ENCODE measurements at places on chromosomes 13 and 19.

DNA sequence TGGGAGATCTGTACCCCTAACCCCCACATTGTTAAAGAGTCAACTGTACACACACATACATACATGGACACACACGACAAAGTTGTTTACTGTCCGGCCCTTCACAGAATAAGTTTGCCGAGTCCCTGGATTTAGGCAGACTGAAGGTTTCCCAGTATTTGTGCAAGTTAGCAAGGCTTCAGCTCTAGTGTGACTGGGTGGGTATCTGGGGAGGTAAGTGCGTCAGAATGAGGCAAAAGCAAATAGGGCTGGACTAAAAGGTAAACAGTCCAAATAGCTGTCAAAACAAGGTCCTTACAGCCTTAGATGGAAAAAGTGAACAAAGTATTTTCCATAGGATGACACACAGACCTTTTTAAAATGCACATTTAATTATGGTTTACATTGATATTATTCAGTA is 228.4 kb upstream of the UFM1 start:
- DNase-seq, result no peak

DNA sequence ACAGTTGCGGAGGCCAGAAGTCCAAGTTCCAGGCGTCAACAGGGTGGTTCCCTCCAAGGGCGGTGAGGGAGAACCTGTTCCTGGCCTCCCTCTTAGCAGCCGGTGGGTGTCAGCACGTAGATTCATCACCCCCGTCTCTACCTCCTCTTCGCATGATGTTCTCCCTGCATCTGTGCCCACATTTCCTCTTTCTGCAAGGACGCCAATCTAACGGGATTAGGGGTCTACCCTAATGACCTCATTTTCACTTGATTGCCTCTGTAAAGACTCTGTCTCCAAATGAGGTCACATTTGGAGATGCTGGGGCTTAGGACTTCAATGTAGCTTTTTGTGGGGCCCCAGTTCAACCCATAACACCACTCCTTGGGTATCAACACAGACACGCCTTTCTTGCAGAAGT is 38.5 kb downstream of the DPF1 start:
- no peak for DNase-seq

DNA sequence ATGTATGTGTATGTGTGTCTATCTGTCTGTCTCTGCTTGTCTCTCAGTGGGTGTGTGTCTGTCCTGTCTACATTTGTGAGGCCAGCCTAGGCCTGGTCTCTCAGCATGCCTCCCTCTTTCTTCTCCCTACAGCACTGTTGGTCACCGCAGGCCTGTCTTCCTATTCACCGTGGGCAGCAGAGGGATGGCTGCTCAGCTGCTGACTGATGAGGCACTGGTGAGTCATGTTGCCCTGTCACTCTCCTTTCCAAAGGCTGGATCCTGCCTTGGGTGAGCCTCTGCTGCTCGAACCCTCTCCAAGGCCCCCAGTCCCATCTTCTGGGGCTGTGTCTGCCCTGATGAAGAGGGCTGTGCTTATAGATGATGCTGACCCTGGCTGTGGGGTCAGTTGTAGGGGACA is 6.3 kb downstream of the ZNF71 start:
- DNase-seq, result no peak

DNA sequence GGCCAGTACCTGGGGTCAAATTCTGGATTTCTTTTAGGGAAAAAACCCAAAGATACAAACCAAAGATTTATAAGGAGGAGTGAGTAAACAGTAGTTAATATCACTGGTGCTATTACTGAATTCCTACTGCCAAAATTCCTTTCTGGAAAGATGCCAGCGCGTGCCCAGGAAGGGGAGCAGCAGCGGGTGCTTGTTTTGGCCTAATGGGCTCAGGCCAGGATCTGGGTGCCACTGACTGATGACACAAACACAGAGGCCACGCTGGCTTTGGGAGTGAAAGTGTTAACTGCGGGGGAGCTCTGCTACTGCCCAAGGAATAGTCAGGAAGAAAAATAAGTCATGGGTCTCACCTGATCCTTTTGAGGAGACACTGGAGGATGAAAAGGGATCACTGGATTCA is 61.2 kb downstream of the KLF2 start:
- no peak for DNase-seq

GRCh38 chr13:107886118-107886517 is 329.2 kb downstream of the LIG4 start:
- DNase-seq, result no peak

DNA sequence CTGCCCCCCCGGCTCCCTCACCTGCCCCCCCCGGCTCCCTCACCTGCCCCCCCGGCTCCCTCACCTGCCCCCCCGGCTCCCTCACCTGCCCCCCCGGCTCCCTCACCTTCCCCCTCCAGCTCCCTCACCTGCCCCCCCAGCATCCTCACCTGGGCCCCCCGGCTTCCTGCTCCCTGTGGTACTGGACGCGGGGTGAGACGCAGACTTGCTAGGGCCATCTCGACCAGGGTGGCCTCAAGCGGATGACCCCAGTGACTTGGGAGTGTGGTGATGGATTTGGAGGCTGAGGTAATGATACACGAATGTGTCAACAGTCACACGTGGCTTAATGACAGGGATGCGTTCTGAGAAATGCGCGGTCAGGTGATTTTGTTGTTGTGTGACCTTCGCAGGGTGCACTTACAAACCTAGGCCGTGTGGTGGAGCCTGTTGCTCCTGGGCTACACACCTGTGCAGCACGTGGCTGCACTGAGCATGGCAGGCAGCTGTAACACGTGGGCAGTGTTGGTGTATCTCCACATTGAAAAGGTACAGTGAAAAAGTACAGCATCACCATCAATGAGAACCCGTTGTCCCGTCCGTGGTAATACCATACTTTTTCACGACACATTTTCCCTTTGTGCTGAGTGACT is 197.8 kb downstream of the TEX29 start:
- no peak for DNase-seq

GRCh38 chr13:104571893-104572229 is 1505.6 kb upstream of the SLC10A2 start:
- DNase-seq, result no peak

DNA sequence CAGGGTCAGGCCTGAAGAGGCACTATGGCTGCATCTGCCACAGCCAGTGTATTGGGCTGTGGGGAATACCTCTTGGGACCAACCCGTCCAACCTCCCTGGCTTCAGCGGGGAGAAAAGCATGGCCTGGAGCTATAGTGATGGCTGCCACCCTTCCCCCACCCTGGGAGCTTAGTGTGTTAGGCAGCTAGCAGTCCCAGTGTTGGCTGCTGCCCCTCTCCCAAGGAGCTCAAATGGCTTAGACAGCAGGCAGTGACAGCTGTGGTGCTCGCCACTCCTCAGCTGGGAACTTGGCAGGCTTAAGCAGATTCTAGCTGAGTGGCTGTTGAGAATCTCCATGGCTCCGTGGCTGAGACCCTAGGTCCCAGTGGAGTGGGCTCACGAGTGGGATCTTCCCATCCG is 19.7 kb downstream of the ACOD1 start:
- DNase-seq, result no peak

DNA sequence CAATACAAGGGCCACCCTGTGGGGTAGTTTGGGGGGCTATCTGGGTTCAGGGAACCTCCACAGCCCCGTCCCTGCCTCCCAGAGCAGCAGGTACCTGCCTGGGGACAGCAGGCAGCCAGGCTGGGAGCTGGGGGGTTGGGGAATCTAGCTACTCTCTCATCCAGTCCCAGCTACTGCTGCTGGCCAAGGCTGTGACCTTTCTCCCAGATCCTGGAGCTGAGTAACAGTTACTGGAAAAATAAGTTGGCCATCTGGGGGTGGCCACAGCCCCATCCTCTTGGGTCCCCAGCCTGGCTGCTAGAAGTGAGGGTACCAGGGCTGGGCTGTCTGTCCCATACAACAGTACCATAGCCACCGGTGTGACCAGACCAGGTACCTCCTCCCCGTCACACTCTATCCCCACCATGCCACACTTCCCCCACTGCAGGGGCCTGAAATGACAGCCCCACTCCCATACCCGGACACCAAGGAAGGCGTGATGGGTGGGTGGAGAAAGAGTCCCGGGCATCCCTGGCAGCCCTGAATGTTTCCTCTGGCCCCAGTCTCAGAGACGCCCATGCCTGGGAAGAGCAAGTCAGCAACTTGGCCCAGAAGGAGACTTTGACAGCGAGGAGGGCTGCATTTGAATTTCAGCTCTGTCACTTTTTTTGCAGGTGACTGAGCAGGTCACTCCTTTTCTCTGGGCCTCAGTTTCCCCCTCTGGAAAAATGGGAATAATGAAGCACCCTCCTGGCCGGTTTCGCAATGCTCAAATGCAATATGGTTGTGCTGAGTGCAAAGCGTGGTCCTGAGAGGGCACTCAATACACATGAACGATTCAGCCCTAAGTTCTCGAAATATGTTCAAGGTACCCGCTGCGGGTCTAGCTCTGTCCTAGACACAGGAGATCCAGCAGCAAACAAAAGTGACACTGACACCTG is 30.7 kb upstream of the NFIC start:
- DNase-seq, result peak; percentile 25

DNA sequence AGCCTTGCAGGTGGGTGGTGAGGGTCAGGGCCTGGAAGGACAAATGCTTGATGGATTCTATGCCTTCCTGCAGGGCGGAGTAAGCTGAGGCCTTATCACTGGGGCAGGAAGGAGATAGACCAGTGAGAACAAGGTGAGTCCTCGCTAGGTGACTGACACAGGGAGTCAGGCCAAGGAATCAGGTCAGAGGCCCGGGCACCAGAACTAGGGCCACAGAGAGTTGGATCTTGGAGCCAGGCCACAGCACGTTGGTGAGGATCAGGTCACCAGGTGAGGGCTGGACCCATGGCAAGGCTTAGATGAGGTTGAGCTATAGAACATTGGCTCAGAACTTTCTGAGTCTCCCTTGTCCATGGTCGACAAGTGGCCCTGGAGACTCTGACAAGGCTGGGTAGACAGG is 328.2 kb downstream of the FOXO1 start:
- no peak for DNase-seq

DNA sequence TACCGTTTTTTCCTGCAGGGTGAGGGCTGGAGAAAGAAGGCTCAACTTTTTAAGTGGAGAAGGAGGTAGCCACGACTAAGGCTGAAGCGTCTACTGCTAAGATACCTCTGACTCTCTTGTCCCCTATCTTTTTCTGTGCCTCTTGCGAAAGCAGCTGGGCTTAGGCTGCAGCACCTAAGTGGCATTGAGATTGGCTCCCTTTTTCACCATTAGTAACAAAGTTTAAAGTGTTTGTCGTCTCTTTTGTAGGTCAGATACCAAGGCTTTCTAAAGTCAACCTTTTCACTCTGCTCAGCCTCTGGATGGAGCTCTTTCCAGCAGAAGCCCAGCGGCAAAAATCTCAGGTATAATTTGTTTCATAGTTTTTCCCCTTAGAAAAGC is 887 bp downstream of the CDADC1 start:
- DNase-seq, result no peak

GRCh38 chr13:38429916-38430315 is 80.3 kb downstream of the UFM1 start:
- no peak for DNase-seq

DNA sequence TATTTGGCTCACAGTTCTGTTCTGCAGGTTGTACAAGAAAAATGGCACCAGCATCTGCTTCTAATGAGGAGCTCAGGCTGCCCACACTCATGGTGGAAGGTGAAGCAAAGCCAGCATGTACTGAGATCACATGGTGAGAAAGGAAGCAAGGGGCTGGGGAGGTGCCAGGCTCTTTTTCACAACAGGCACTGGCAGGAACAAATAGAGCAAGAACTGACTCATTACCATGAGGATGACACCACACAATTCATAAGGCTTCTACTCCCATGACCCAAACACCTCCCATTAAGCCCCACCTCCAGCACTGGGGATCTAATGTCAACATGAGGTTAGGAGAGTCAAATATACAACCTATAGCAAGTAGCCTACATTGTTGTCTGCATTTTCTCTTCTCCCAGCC is 522.6 kb downstream of the RFC3 start:
- no peak for DNase-seq

- no peak for DNase-seq
Observed at GRCh38 chr19:44573627-44574026, 39.7 kb upstream of the IGSF23 start.

DNA sequence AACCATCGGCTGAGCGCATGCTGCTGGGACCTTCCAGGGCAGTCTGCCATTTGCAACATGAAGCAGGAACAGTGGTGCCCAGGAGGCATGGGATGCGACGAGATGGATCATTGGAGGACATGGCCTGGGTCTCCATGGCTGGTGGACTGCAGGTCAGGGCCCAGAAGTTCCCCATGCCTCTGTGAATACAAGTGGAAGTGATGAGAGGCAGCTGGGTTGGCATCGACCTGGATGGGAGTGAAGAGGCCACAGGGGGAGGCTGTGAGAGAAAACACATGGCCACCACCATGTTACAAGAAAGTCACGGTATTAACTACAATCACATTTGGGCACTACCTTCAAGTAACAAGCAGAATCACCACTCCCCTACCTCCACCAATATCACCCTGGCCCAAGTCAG is 262.0 kb downstream of the FOXO1 start:
- no peak for DNase-seq

DNA sequence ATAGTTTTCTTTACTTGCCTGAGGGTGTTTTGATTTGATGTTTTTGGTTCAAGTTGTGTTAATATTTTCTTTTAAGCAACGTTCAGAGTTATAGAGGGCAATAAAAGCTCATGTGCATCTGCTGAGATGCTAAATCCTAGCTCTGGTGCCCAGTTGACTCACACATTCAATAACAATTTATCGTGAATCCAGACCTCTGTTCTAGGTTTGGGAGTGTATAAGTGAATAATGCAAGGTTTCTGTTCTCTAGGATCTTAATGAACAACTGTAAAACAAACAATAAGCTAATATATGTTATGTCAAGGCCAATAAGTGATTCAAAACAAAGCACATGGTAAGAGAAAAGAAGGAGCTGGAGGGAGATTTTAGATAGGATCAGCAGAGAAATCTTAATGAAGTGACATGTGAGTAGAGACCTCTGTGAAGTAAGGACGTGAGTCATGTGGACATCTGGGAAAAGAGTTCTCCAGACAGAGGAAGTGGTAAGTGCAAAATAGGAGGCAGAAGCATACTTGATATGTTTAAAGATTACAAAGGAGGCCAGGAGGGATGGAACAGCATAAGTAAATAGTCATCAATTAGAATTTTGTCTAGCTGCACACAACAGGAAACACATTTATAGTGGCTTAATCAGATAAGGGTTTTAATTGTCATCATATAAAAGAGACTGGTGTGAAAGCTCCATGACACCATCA is 278.5 kb upstream of the HTR2A start:
- DNase-seq, result peak; percentile 88

DNA sequence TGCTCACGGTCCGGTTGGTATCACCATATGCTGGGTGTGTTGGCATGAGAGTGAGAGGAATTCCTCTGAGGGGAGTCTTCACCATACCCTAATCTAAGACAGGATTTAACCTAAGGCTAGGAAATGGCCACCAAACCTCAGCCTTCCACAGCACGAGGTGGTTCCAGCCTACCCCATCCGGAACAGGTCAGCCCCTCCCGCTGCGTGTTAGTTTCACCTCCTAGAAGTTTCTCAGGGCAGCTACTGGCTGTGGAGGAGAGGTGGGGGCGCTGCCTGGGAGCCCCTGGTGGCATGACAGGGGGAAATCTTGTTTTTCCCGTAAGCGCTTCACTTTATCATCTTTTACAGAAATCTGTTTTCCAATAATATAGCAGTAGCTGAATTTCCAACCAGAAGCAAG is 55.1 kb downstream of the RGCC start:
- DNase-seq, result no peak

- peak; percentile 64 for DNase-seq
Observed at GRCh38 chr19:30649934-30650614, 277.9 kb downstream of the ZNF536 start.

- DNase-seq, result no peak
Observed at GRCh38 chr19:19774354-19775033, 41.6 kb upstream of the ZNF14 start.

- no peak for DNase-seq
Observed at GRCh38 chr13:94296471-94296870, 183.0 kb downstream of the DCT start.

- no peak for DNase-seq
Observed at GRCh38 chr19:44796701-44797115, 12.2 kb upstream of the BCAM start.
